Foreskin melanocyte (primary cell): ENCODE measurements at places on chromosomes 1 and 21.
A peak's percentile ranks its signal among the peaks of the same experiment; 100 is the strongest.

GRCh38 chr1:110260194-110260593, 50.1 kb downstream of the KCNC4 start:
- no peak for DNase-seq

DNA sequence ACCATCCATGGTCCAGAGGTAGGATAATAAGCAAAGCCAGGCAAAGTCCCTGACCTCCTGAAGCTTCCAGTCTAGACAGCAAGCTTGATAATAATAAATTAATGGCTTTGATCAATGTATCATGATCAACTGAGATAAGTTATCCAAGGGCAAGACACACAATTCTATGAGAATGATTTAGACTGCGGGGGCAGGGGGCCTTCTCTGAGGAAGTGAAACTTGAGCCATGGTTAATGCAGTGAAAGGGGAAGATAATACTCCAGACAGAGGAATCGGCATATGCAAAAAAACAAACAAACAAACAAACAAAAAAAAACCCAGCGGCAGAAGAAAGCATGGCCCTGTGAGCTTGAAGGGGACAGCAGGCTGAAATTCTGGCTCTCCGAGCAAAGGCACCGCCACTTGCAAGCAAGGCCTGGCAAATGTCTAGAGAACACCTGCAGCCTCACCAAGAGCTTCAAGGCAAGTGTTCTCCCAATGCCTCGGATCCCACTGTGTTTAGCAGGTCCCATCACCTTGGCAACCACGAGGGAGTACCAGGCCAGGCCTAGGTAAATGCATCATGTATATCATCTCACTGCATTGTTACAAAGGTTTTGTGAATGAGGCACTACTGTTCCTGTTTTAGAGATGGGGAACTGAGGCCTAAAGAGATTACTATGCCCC, 24.9 kb downstream of the CSMD2 start:
- DNase-seq: no peak

- no peak for DNase-seq
These were observed 27.5 kb downstream of the DMBX1 start for GRCh38 chr1:46517010-46517600.

GRCh38 chr1:38962113-38962512, 20.5 kb upstream of the RHBDL2 start:
- DNase-seq: no peak

DNA sequence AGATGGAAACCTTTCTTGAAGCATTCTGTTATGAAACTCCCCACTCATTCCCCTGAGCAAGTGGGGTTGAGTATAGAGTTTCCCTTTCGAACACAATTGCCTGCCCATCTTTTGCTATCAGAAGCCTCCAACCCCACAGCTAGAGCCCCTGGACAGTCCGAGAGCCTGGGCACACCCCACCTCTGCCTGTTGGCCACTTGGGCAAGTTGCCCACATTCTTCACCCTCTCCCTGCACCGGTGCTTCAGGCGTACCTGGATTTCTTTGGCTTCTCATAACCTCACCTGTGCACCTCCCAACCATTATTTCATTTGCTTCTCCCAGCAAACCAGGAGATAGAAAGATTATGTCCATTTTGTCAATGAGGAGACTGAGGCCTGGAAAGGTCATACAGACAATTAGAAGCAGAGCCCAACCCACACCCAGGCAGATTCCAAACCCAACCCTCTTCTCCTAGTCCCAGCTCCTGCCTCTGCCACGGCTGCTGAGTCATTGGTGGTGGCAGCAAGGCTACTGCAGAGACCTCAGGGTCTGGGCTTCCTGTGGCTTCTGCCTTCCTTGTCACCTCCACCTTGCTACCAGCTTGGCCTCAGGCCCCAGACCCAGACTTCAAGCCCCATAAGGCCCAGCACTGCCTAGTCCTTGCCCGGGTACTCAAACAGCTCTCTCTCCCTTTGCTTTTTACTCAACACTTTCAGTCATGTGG, 118.7 kb upstream of the ZBTB40 start:
- no peak for DNase-seq

DNA sequence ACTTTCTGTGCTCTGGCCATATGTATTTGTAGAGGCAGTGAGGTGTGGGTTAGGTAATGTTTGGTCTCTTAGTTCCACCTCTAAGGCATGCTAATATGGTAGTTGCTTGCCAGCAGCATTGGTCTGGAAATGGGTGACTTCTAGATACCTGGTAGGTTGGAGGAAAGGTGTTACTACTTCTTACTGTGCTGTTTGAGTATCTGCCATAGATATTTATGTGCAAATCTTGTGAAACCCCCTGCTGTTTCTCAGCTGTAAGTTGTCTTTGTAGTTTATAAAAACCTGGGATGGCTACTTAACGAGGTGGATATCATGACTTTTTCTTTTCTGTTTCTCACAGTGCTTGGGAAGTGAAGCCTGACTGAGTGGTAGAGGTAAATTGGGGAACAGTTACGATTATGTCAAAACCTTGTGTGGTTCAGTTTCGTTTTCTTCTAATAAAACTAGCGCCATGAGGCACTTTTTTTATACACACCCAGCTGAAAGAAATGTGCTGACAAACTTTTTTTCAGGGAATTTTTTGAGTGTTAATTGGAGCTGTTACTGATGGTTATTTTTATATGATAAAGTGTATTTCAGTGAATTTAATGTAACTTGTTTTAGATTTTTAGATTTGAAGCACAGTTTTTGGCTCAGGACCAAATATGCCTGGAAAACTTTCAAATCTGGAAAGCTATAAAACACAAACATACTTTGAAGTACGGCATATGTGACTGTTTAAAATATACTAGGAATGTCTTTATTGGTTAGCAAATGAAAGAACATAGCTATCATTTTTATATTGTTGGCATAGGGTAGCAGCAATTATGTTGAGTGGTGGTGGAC, 42.1 kb downstream of the CAMSAP2 start:
- DNase-seq: no peak

DNA sequence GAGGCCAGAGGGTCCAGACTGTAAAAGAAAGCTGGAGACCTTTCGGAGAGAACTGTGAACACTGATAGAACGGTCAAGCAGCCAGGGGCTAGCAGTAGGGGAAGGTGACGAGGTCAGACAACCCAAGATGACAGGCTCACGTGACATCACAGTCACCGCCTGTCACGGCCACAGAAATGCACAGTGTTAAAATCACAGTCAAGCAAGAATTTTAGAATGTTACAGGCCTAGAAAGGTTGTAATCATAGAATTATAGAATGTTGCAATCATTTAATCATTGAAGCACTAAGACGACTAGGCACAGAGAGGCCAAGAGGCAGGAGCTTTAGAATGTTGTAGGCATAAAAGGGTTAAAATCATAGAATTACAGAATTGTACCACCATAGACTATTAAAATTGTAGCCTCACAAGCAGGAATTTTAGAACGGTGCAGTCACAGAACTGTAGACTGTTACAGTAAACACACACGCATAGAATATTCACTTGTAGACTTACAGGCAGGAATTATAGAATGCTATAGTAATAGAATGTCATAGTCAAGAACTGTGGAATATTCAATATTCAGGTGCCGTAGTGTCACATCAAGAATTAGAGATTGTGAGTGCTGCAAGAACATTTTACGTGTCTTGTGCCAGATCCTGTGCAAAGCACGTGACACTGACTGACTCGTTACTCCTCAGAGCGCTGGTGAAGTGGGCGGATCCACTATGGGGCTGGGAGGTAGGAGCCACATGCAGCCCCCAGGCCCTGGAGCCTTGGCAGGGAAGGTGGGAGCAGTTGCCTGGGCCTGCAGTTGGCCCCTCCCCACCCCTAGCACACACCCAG, 118.1 kb downstream of the EPHB2 start:
- DNase-seq: peak; percentile 15

- no peak for DNase-seq
These were observed 3.4 kb downstream of the FCER1G start for GRCh38 chr1:161218301-161219077.

- no peak for DNase-seq
These were observed 347.2 kb downstream of the MATN1 start for GRCh38 chr1:30376054-30376697.
